Activated CD4-positive, alpha-beta T cell treated with anti-CD3 and anti-CD28 coated beads for 48 hours (primary cell): ENCODE measurements at places on chromosomes 11 and 22.

DNA sequence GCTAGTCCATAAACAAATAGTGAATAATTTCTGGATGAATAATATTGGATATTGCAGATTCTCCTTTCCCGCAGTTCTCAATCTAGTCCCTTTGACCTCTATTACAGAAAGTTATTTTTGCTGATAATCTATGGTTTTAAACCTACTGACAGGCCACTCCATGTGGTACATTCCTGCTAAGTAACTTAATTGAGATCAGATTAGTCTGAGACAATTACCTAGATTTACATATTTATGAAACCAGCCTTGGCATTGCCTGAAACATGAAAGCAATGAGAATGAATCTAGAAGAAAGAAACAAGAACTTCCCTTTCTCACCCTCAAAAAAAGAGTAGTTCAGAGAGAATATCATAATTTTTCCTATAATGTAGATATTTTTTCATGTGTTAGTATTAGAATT is 964.2 kb downstream of the JRKL start:
- DNase-seq: no peak

- no peak for DNase-seq
Observed at GRCh38 chr11:100849901-100850235, 162.8 kb downstream of the ARHGAP42 start.

DNA sequence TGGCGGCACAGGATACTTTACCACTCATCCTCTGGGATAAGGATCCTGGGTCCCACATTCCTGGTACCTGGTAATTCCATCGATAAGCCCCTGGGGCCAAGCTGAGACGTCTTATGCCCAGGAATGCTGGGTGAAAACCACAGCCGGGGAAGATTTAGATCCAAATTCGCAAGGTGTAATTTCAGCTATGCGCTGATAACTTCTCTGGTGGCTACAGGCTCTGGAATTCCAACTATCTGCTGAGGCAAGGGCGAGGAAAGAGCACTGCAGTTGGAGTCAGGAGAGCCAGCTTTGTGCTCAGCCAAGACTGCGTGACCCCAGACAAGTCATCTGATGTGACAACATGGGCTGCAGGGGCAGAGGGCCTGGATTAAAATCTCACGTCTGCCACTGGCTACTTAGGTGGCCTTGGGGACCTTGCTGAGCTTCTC is 9.9 kb upstream of the MYEOV start:
- no peak for DNase-seq

GRCh38 chr22:46589871-46590271 is 30.3 kb upstream of the GRAMD4 start:
- DNase-seq: no peak

DNA sequence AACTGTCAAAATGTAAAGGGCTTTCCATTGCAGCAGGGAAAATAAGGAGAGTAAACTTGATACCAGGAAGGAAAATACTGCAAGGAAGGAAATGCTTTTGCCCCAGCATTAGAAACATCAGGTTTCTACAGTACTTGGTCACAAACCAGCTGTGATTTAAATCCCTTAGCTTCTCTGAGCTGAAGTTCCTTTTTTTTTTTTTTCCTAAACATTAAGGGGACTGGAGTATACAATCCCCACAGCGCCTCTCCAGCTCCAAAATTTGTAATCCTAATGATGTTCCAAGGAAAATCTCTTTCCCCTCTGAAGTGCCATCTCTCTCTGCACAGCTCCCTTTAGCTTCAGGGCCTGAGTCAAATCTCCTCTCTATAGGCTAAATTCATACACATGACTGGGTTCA is 220.5 kb upstream of the PITPNB start:
- DNase-seq: no peak

DNA sequence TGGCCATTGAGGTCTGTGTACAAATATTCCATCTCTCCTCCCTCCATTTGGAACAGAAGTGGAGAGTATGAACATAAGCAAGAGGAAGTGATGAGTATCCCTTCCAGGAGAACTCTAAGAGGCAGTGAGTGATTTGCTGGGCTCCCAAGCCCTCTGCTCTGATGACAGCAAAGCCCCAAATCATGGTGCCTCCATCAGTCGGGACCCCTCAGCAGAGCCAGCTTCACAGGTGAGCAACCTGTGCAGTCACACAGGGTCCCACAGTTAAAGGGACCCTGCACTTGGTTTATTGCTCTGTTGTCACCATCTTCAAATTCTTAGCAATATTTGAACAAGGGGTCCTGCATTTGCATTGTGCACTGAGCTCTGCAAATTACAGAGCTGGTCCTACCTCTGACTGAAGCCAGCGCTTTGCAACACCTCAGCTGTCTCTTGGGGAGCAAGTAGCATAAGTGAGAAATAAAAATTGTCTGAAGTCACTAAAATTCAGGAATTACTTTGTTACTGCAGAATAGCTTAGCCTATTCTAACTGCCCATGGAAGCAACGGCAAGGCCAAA is 466.4 kb downstream of the MN1 start:
- no peak for DNase-seq

DNA sequence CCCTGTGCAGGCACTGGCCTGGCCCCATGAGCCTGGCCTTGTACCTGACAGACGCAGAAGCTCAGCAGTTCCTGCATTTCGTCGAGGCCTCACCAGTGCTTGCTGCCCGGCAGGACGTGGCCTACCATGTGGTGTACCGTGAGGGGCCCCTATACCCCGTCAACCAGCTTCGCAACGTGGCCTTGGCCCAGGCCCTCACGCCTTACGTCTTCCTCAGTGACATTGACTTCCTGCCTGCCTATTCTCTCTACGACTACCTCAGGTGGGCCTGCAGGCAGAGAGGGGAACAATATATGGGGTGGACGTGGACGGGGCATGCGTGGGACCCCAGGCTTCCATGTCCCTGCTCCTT is 4.9 kb downstream of the LARGE2 start:
- no peak for DNase-seq

DNA sequence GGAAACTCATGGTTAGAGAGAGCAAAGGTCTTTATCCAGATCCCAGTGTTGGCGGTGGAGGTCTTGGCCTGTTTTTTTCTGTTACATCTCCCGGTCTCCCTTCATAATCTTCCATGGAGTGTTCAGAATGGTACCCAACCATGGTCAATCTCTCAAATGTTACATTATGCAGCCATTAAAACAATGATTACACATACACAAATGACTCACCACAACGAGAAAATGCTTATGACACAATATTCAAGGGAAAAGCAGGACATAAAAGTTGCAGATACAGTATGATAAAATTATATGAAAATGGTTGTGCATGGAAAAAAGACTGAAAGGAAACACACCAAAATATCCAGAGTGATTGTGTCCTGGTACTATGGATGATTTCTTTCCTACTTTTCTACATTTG is 17.8 kb upstream of the CSNK1E start:
- DNase-seq: no peak

DNA sequence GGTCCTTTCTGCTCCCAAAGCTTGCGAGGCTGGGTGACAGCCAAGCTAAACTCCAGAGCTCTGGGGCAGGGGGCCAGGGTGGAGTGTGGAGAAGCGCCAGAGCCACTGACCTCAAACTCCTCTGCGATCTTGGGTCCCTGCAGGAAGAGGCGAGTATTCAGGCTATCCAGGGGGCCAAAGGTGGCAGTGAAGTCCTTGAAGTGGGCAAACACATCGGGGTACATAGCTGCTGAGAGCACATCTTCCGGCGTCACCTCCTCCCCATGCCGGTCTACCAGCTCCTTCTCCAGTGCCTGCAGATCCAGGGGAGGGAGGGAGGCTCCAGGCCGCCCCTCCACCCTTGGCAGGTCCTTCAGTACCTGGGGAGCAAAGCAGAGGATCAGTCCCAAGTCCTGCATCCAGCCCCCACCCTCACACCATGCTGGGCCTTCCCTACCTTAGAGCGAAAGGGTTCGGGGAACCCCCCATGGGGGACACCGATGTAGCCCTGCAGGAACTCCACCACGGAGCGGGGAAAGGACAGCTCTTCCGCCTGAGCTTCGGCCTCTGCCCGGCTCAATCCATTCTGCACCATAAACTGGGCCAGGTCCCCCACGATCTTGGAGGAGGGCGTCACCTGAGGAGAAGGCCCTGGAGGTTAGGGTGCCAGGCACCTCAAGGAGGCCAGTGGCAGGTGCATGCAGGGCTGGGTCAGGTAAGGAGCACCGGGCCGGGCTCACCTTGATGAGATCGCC is 6.4 kb downstream of the RCE1 start:
- DNase-seq: no peak

- no peak for DNase-seq
Observed at GRCh38 chr22:49021926-49022815, 805.5 kb downstream of the BRD1 start.

GRCh38 chr11:61999141-61999975 is 31.9 kb upstream of the FTH1 start:
- DNase-seq: no peak

- peak; percentile 83 for DNase-seq
Observed at GRCh38 chr11:65927904-65928397, 8.7 kb downstream of the DRAP1 start.

GRCh38 chr11:83047515-83048225 is 24.0 kb downstream of the RAB30 start:
- DNase-seq: no peak

DNA sequence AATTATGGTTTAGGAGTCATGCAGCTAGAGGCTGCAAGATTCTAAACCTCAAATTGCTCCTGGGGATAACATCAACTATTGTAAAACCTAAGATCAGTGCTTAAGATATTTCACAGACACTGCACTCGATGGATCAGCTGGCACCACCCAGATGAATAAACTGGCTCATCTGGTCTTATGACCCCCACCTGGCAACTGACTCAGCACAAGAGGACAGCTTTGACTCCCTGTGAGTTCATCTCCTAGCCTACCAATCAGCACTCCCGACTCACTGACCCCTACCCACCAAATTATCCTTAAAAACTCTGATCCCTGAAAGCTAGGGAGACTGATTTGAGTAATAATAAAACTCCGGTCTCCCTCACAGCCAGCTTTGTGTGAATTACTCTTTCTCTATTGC is 782 bp upstream of the TTC12 start:
- peak; percentile 24 for DNase-seq

DNA sequence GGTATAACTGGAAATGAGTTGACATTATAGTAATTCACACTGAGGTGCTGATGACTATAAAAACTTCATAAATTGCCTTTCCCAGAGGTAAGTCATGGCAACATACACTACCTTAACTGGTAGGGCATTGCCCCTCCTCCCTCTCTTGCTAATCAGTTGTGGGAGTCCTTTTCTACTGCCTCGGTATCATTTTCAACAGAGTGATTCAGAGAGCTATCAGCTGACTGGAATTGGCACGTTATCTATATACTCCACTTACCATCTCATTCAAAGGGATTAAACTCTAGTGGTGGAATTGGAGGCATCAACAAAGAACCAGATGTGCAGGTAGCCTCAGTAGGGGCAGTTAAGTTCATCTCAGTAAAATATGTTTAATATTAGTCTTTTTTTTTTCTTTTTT is 8.0 kb upstream of the NUP160 start:
- no peak for DNase-seq

DNA sequence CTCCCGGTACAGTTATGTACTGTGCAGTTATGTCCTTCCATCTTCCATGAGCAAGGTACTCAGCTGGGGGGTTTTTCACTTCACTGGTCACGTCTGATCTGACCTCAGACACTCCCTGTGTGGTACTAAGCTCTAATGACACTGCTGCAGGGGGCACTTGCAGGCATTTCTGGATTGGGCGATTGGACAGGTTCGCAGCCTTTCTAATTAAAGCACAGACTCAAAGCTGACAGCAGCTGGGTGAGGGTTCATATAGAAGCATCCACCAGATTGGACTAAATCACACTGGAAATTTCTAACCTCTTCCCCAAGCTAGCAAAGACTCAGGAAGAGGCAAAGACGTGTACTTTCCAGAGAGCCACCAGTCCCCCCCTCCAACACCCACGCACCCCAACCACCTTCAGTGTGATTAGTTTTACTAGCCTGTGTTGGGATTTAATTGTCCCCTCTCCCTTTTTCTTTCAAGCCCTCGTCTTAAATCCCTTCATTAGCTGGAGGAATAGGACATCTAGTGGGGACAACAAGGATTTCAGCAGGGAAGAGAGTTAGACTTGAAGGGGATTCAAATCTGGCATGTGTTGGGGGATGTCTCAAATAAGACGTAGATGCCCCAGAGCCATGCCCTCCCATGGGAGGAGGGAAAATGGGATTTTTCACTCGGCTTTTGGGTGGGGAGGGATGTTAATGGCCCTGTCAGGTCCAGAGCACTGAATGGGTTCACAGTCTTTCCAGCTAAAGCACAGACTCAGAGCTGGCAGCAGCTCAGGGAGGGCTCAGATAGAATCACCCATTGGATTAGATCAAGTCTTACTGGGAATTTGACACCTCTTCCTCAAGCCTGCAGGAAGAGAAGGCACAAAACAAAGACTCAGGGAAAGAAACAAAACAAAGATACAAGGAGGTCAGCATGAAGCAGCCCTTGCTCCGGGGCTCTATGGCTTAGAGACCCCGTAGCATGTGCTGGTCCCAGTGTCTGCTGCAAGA is 10.9 kb downstream of the INS start:
- DNase-seq: no peak

- no peak for DNase-seq
Observed at GRCh38 chr11:110982214-110982613, 263.3 kb upstream of the POU2AF2 start.

DNA sequence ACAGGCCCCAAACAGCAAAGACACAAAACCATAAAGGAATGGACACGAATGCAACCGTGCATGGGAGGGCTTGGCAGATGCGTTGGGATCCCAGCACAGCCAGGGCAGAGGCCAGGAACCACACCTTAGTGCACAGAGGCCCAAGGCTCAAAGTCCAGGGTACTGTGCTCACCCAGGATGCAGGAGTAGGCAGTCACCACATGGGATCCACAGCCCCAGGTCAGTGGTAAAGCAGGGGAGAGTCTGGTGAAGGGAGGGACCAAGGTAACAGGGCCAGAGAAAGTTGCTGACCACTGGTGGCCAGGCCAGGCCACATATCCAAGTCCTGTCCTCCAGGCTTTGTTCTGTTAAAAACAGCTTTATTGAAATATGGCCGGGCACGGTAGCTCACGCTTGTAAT is 6.5 kb upstream of the CERK start:
- DNase-seq: no peak

GRCh38 chr11:12853652-12854296 is 155.3 kb upstream of the RASSF10 start:
- DNase-seq: no peak

- DNase-seq: no peak
Observed at GRCh38 chr11:9675691-9676090, 11.8 kb downstream of the SWAP70 start.

GRCh38 chr11:80007616-80008015 is 566.8 kb upstream of the TENM4 start:
- no peak for DNase-seq

- no peak for DNase-seq
Observed at GRCh38 chr11:11409901-11410300, 56.9 kb upstream of the CSNK2A3 start.

DNA sequence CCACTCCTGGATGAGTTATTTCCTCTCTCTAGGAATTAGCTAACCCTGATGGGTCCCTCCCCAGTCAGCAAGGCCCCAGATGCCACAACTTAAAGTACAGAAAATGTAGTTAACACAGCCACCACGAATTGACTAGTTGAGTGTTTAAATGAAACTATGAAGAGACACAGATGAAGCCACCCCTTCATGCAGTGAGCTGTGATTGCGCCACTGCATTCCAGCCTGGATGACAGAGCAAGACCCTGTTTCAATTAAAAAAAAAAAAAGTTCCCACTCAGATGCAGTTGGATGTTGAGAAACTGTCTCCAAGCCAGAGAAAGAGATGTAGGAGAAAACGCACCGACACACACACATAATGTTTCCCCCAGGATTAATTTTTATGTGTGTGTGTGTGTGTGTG is 53.3 kb downstream of the SCN3B start:
- no peak for DNase-seq

- DNase-seq: no peak
Observed at GRCh38 chr11:27028561-27028965, 12.1 kb upstream of the BBOX1 start.

- no peak for DNase-seq
Observed at GRCh38 chr22:32848226-32848625, 46.7 kb downstream of the TIMP3 start.
